Thymus (tissue), 14 donors: ENCODE measurements at places on chromosomes 11 and 22.
A peak's percentile ranks its signal among the peaks of the same experiment; 100 is the strongest.

DNA sequence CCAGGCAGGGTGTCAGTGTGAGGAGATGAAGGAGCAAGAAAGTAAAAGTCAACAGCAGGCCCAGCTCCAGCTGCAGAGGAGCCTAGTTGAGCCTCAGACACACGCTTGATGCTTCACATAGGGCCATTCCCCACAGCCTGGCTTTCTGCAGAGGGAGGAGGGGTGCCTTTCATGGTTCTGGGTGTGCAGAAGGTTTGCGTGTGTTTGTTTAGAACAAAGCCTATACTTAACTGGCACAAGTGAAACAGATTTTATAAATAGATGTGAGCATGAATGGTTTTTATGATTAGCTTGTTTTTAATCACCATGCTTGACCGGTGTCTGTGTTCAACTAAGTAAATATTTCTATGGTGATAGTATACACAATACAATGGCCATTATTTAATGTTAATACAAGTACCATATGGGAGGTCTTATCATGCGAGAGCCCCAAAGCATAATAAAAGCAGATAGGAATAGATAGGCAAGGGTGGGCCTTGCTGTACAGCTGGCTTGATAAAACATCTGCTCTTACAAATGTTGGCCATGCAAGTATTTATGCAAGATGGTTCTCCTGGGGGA lies 290.2 kb downstream of the ETS1 start:
- DNase-seq, result peak; percentile 72

GRCh38 chr22:26642465-26643417 lies 14.6 kb upstream of the MIAT start:
- peak; percentile 74 for DNase-seq

DNA sequence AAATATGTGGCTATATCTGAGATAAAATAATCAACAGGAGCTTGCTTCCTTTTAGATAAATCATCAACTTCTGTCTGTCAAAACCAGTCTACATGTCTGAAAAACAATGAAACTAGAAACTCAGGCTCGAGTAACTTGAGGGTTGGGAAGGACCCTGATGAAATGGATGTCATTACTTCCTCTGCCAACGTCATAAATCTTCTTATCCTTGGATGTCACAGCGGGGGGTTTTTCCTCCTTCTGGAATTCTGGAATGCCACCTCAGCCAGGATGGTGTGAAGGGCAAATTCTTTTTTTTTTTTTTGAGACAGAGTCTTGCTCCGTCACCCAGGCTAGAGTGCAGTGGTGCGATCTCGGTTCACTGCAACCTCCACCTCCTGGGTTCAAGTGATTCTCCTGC lies 13.4 kb downstream of the LGR4 start:
- DNase-seq, result no peak

- DNase-seq, result no peak
These were observed 212.4 kb upstream of the SESN3 start for GRCh38 chr11:95443386-95443785.

DNA sequence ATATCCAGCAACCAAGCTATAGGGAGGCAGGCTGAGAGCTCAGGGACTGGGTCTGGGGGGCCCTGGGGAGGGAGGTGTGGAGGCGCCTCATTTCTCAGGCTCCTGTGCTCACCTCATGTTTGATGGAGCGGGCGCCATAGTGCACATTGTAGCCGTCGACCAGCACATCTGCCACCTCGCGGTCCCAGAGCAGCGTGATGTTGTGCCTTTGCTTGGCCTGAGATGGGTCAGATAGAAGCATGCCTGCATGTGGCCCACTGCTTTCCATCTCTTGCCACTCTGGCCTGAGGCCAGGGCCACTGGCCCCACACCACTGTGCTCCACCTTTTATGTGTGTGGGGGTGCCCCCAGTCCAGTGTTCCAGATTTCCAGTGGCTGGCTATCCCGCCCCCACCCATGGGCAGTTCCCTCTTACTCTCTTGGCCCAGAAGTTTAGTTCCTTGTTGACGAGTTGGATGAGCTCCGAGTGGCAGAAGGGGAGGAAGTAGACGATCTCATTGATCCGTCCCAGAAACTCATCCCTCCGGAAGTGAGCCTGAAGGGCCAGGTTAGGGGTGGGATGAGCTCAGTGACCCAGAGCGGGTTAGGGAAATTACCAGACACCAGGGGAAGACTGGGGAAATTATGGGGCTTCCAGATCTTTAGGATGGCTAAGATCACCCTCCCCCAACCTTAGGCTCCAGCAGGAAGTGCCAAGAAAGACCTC lies 50.1 kb upstream of the PHOX2A start:
- no peak for DNase-seq

GRCh38 chr11:47373876-47374719 lies 4.2 kb downstream of the SPI1 start:
- peak; percentile 66 for DNase-seq

DNA sequence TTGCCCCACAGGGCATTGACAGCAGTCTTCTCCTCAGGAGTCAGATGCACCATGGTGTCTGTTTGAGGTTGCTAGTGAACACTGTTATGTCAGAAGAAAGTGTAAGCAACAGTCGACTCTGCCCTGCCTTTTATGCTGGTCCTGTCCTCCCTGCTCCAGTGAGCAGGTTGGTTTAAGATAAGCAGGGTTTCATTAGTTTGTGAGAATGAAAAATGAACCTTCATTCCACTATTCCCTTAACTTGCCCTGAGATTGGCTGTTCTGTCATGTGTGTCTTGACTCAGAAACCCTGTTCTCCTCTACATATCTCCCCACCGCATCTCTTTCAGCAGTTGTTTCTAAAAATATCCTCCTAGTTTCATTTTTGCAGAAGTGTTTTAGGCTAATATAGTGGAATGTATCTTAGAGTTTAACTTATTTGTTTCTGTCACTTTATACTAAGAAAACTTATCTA lies at the start of gene HBD:
TSS of gene HBD (minus strand) at position 103 of the 454 bp plus-strand sequence. CDS start at position 53, 50 bp downstream.
- DNase-seq, result no peak

- DNase-seq, result no peak
These were observed 17.4 kb downstream of the RASD2 start for GRCh38 chr22:35558031-35558430.

DNA sequence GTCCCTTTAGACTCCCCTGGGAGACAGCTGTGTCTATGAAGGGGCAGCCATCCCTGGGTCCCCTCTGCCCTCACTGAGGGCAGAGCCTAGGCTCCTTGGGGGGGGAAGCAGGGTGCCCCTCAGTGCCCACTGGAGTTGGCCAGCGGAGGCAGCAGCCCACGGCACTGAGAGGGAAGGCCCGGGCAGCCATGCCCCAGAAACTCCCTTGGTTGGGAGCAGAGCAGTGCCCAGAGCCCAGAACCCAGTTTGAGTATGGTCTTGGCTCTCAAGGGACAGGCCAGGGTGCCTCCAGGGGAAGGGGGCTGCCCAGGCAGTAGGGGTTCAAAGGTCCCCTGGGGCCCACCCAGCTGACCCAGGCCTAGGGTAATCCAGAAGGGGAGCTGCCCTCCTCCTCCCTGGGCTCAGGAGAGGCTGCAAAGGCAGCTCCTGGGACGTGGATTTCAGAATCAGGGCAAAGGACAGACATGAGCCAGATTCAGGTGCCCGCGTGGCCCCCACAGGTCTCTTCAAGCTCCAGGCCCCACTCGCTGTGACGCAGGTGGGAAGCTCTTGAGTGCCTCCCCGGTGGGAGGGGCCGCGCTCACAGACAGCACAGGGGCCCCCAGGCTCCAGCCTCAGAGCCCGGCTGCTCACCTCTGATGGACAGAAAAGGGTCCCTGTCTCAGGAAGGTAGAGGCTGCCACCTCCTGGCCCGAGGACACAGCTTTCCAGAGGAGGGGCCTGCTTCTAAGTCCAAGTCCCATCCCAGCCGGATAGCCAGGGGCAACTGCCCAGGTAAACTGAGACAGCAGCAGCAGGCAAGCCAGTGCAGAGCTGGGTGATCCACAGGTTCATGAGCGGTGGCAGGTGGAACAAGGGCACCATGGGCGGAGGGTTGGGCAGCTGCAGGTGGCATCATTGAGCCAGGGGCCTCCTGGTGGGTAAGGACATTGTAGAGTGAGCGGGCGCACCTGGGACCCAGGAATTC lies 2.6 kb downstream of the C11orf21 start:
- DNase-seq, result no peak

GRCh38 chr11:132051704-132052103 lies 681.3 kb downstream of the NTM start:
- DNase-seq, result no peak

DNA sequence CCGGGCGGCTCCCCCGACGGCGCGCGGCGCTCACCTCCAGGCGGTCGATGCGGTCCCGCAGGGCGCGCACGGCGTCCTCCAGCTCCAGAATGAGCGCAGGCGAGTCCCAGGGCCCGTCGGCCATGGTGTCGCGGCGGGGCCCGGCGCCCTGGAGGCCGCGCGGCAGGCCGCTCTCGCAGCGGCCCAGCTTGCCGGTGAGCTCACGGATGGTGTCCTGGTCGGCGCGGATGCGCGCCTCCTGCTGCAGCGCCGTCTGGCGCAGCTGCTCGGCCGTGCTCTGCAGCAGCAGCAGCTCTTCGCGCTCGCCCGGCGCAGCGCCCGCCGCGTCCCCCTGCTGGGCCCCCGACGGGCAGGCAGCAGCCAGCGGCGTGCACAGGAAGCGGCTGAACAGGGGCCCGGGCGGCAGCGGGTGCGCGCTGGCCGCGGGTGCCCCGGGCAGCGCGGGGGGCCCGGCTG lies 599 bp downstream of the NPTXR start:
- peak; percentile 43 for DNase-seq

GRCh38 chr11:124867700-124868099 lies 2.5 kb downstream of the ROBO3 start:
- no peak for DNase-seq
